ENCODE measurements at places on chromosomes 4 and X.

- DNase-seq: no peak
Measured at GRCh38 chr4:48346594-48346993, 5.3 kb downstream of the SLAIN2 start.

GRCh38 chrX:115229337-115230003 is 4.4 kb downstream of the LRCH2 start:
- no peak for DNase-seq

DNA sequence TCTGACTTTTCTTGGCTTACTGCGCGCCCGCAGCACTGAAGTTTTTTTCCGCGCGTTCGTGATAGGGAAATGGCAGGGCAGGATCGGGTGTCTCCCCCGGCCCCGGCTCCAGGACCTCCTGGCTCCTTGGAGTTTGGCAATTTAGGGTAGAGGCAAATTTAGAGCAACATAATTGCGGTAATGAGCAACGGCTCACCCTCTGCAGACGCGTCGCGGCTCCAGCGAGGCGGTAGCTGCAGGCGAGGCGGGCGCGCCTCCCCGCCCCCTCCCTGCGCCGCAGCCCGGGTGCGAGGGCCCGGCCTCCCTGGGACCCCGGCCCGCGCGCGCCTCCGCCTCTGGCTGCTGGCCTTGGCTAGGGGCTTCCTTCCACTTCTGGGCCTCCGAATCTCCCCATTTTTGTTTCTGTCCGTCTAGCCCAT is 6.2 kb downstream of the MSX1 start:
- DNase-seq: no peak

DNA sequence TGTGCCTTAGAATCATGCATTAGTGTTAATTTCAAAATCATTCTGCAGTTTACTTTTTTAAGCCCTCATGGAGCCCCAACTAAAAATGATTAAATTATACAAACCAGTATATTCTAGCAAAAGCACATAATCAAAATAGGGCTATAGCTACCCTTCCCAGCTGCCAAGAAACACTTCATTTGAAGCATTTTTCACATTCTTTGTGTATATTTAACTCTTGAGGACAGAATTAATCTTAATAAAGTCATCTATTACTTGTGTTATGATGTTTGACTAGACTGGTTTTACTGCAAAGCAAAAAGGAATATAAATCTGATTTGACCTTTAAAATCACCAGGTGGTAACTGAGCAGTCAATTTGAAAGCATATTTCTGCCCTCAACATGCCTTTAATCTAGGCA is 145.1 kb downstream of the PRDM5 start:
- no peak for DNase-seq

GRCh38 chr4:165347647-165348569 is 20.4 kb downstream of the MSMO1 start:
- no peak for DNase-seq

DNA sequence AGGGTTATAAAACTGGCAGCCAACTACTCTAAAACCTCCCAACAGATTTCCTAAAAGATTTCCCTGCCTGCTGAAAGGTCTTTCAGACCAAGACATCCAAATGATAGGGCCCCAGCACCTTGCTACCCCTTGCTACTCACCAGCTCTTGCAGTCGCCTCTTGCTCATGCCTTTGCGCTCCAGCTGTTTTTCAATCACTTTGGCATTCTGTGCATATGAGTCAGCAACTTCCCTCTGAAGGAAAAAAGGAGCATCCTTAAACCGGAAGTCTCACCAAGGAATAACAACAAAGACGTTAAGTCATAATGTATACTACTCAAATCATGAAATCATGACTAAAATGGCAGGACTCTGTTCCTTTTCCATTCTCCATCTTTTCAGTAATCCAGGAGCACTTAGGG is 24.0 kb downstream of the STEEP1 start:
- no peak for DNase-seq

- DNase-seq: no peak
Measured at GRCh38 chr4:104352211-104352610, 142.5 kb downstream of the CXXC4 start.

DNA sequence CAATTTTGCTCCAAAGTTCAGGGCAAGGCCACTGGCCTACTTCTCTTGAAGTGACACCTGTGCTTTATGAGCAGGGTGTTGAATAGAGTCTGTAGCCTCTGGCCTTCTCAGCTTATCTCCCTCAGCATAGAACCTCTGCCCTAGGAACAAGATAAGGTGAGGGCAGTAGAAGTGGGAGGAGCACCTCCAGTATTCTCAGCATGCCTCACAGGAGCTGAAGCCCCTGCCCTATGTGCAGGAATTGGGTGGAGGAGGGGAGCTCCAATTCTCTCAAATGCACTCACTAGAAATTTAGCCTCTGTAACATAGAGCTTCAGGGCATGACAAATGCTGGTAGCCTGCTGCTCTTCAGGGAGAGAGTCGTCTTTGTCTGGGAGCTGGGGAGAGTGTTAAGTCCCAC is 479.3 kb downstream of the IL1RAPL1 start:
- no peak for DNase-seq

- DNase-seq: no peak
Measured at GRCh38 chr4:186685767-186686183, 37.9 kb downstream of the FAT1 start.

- no peak for DNase-seq
Measured at GRCh38 chrX:153209347-153209746, 30.3 kb downstream of the MAGEA1 start.

GRCh38 chr4:20589436-20589835 is 110.8 kb upstream of the PACRGL start:
- no peak for DNase-seq

- DNase-seq: no peak
Measured at GRCh38 chr4:25903900-25904747, 9.9 kb upstream of the SMIM20 start.

GRCh38 chr4:53599632-53600031 is 8.3 kb upstream of the LNX1 start:
- no peak for DNase-seq

DNA sequence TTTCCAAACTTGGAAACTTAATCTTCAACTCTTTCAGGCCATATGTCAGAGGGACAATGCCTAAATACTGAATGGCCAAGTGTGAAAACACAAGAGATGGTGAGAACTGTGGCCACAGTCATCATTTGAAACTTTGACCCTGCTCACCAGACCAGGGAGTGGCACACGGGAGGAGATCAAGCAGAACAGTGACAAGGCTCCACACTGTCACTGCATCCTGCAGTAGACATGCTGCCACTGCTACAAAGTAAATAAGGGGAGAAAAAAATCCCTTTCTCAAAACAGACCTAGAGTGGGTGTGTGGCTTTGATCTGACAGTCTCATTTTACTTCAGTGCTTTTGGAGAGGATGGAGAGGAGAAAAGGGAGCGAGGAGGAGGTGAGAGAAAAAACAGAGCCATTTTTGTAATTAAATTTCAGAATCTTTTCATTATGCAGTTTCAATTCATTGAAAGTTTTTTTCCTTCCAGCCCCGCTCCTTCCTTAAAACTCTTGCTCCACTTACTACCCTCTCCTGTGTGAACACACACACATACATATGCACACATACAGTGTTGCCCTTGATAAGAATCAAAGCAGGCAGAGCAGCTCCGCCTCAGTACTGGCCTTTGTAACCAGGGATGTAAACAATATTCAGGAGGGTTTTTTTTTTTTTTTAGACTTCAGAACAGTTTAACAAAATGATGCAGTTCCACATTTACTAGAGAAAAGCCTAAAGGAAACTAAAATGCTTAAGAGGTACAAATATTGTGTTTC is 34.4 kb downstream of the NEXMIF start:
- DNase-seq: no peak

GRCh38 chr4:172311682-172312081 is 498.5 kb downstream of the GALNTL6 start:
- no peak for DNase-seq

GRCh38 chr4:56434599-56435139 is 746 bp downstream of the PPAT start:
- DNase-seq: no peak

- DNase-seq: no peak
Measured at GRCh38 chr4:95596676-95597075, 47.9 kb upstream of the UNC5C start.

DNA sequence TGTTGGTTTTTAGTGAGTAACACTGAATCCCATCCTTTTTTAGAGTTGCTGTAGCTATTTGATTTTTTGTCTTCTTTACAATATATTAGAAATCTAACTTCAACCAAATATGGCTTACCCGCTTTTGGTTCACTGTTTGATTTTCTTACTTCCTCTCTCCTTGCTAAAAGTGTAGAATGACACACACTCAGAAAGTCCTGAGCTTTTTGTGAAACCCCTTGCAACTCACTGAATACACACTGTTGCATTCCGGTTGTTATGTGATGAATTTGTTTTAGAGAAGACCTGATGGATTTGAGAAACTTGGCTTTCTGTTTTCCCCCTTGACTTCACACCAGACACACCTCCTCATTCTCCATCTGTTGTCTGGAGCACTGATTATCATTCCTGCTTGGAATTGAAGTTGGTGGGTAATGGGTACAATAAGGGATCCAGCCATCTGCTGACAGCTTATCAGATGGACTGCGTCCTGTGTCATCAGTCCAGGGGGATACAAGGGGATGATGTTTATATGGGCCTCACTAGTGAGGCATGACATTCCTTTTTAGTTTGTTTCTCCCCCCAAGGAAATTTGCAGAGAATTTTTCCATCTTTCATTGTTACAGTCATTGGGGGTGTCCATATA is 5.2 kb downstream of the TMEM164 start:
- no peak for DNase-seq

DNA sequence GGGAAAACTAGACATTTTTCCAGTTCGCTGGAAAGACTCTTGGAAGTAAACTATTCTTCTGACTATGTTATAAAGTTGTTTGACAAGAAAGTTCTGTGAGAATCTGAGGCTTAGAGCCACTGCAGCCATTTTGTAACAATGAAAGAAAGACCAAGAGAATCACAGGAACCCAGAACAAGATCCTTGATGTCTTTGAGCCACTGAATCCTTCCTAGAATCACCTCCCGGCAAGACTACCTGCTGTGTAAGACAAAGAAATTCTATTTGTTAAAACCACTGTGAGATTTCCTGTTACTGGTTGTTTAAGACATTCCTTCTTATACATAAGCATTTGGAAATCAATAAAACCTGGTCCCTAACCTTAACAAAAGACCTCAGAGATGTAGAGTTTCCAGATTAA is 175.7 kb upstream of the RASGEF1B start:
- DNase-seq: no peak

DNA sequence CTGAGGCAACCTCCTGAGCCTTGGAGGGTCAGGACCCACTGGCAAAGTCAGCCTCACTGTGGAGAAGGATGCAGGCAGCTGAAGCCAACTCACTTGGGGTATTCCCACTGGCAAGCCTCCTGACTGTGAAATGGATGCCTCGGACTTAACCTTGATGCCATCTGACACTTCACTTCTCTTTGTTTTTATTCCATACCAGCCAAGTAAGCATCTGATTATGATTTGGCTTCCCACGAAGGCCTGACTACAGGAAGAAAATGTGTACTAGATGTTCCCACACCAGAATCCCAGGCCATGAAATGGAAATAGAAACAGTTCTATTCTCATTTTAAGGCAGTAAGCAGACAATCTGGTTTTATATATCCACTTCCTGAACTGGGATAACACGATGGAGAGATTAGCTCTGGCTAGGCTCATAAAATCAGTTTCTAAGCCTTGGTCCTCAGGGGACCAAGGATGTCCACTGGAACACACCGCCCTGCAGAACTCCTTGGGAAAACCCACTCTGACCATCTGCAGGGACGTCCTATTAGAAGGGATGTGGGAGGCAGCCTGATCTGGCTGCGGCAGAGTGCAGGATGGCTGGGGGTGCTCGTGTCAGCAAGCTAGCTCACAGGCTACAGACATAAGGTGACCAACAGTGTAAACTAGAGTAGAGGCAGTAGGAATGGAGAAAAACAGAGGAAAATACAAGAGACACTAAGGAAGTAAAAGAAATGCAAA is 89.3 kb downstream of the TSPAN5 start:
- DNase-seq: no peak

GRCh38 chr4:142549248-142549647 is 296.9 kb downstream of the INPP4B start:
- DNase-seq: no peak

GRCh38 chr4:25722964-25723363 is 67.3 kb downstream of the SLC34A2 start:
- no peak for DNase-seq

GRCh38 chr4:13988353-13989305 is 361.1 kb upstream of the BOD1L1 start:
- DNase-seq: peak; percentile 20

DNA sequence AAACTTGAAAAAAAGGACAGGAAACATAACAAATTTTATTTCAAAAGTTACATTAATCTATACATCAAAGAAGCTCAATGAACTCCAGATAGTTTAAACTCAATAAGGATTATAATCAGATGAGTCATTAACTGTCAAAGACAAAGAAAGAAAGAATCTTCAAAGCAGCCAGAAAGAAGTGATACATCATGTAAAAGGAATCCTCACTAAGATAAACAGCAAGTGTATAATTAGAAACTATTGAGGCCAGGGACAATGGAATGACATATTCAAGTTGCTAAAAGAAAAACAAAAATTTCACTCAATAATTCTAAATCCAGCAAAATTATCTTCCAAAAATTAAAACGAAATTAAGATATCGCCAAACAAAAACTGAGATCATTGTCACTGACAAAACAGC is 161.6 kb upstream of the NWD2 start:
- DNase-seq: no peak

DNA sequence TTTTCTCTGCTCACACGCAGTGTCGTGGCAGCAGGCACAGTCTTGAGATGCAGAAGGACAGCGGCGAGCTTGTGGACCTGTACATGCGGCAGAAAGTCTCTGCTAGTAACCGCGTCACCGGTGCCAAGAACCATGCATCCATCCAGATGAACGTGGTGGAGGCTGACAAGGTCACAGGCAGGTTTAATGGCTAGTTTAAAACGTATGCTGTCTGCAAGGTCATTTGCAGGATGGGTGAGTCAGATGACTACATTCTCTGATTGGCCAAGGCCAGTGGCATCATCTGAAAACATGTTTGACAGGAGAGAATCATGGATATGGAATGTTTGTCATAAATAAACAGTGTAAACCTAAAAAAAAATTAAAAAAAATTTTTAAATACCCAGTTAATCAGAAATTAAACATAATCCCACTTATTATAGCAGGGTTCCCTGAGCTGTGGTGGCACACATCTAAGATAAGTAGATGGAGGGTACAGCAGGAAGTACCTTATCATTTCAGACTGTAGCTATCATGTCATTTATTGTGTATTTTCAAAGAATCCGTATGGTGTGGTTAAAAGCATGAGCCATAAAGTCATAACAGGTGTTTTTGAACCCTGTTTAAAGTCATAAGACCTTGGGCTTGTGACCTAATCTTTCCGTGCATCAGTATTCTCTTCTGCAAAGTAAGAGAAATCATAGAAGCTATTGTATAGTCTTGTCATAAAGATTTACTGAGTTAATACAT is 7.5 kb upstream of the BMP2K start:
- no peak for DNase-seq
